ENCODE measurements at places on chromosomes 2 and 18. TPM values are rescaled to one million over a fixed set of nuclear protein-coding genes. Genes with fewer than 3 reads are reported as not detected.

The SOX11 gene
- not detected for total RNA-seq

The CYP1B1 gene
- 28.7 TPM for total RNA-seq

The UGT1A10 gene
- total RNA-seq, result not detected

The DUSP19 gene
- total RNA-seq, result 0.93 TPM

The IL1F10 gene
- total RNA-seq, result not detected

The PROKR1 gene
- total RNA-seq, result not detected

The UBE2E3 gene
- total RNA-seq, result 42.0 TPM

The PID1 gene
- total RNA-seq, result not detected
